Vagina (tissue), 2 donors: ENCODE measurements at places on chromosomes 4 and X. TPM values are rescaled to one million over a fixed set of nuclear protein-coding genes. Genes with fewer than 3 reads are reported as not detected.
A peak's percentile ranks its signal among the peaks of the same experiment; 100 is the strongest.

- H3K27me3 ChIP-seq, result no peaks in the 10 kb centered on the region
- H3K36me3 ChIP-seq, result no peaks in the 10 kb centered on the region
- H3K27ac ChIP-seq, result no peak overlapping the region
- H3K4me3 ChIP-seq, result no peak overlapping the region
- H3K4me1 ChIP-seq, result no peaks in the 10 kb centered on the region
Measured at GRCh38 chr4:141455651-141456050, 180.7 kb upstream of the IL15 start.

- H3K27me3 ChIP-seq, result no peaks in the 10 kb centered on the region
- no peaks in the 10 kb centered on the region for H3K36me3 ChIP-seq
- no peak for DNase-seq
Measured at GRCh38 chr4:71663780-71664179, 120.1 kb downstream of the GC start.

DNA sequence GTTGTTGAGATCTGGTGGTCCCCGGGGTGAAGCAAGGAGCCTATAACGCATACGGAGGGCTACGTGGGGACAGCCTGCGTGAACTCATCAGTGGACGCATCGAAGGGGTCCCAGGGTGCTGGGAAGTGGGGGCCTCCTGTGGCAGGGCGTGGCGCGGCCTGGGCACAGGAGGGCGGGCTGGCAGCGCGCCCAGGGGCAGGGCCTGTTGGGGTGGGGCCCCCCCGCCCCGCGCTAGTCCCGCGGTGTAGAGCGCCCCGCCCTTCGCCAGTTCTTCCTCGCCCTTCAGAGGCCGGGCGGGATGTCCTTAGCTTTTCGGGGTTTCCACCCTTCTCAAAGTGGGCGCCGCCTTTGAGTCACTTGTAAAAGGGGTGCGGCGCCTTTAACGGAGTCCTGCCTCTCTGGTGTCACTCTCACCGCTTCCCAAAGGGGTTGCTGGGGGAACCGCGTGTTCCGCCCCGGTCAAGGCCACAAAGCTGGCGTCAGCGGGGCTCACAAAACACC lies 632 bp downstream of the PLP2 start:
- H3K27me3 ChIP-seq, result no peaks in the 10 kb centered on the region
- H3K36me3 ChIP-seq, result no peaks in the 10 kb centered on the region
- H3K4me1 ChIP-seq, result peaks cover 12% of the 10 kb centered on the region
- peak overlapping the region; percentile 73 for H3K4me3 ChIP-seq
- H3K27ac ChIP-seq, result peak overlapping the region; percentile 90
- DNase-seq, result no peak

GRCh38 chrX:46408553-46409407 lies 136.4 kb downstream of the ZNF674 start:
- H3K36me3 ChIP-seq, result no peaks in the 10 kb centered on the region
- no peak overlapping the region for H3K27ac ChIP-seq
- DNase-seq, result no peak
- no peaks in the 10 kb centered on the region for H3K27me3 ChIP-seq
- no peak overlapping the region for H3K4me3 ChIP-seq

DNA sequence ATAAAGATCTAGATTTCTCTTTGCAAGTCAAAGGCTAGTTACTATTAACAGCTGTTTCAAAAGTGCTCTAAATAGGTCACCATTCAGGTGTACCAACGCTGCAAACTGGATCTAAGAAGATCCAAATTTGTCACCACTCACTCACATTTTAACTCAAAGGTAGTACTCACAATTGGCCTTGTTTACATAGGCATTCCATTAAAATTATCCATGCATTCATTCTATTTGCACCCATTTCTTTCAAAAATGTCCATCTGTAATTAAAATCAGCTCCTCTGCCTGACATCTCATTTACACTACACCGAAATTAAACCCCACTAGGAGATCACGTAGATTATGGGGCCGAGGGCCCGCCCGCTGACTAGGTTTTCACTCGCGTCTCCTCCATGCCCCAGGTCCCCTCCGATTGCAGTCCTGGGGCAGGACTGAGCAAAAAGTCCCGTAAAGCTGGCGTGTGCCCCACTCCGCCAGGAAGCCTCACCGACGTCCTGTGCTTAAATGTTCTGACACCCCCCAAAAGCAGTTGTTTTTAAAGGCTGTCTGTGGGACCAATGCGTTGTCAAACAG lies 1.3 kb upstream of the ING2 start:
- no peaks in the 10 kb centered on the region for H3K27me3 ChIP-seq
- DNase-seq, result no peak
- H3K27ac ChIP-seq, result peak overlapping the region; percentile 98

GRCh38 chr4:15771216-15772058 lies 6.7 kb upstream of the CD38 start:
- no peaks in the 10 kb centered on the region for H3K27me3 ChIP-seq
- DNase-seq, result no peak
- no peaks in the 10 kb centered on the region for H3K36me3 ChIP-seq
- H3K4me3 ChIP-seq, result no peak overlapping the region

DNA sequence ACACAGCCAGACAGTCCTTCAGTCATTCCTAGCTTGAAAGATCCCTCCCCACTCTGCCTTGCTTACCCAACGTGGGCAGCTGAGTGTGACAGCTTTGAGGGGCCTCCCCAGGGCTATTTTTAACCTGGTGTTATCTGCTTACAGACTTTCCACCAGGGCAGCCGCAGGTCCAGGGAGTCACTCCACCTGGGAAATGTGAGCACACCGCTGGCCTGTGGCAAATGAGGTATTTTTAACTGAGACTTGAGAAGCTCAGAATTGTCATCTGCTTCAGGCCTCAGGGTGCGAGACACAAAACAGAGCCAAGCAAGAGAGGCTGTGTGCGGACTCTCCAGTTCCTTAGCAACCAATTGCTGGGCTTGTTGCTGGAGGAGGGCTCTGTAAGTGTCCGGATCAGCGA lies 13.0 kb downstream of the CORIN start:
- no peak overlapping the region for H3K27ac ChIP-seq
- no peak overlapping the region for H3K4me3 ChIP-seq
- H3K4me1 ChIP-seq, result no peaks in the 10 kb centered on the region
- DNase-seq, result no peak
- H3K27me3 ChIP-seq, result no peaks in the 10 kb centered on the region

- no peak for DNase-seq
- peaks cover 9% of the 10 kb centered on the region for H3K4me1 ChIP-seq
- no peaks in the 10 kb centered on the region for H3K27me3 ChIP-seq
- no peak overlapping the region for H3K4me3 ChIP-seq
- H3K27ac ChIP-seq, result no peak overlapping the region
Measured at GRCh38 chr4:8409264-8410065, 31.1 kb downstream of the ACOX3 start.

DNA sequence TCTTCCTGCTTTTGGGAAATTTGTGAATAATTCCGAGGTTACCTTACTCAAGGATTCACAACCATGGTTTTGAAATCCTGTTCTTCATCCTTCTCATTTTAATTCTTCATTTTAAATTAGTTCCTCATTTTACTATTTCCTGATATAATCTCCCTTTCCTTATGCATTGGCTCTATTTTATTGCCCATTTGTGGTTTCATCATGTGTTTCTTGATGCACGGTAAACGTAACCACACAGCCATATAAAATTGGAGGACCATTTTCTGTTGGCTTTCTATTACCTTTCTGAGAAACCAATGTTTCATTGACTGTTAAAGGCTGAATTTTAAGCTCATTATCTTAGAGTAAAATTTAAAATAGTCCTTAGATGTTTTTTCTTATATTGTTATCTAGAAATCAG lies 100.3 kb upstream of the NDST4 start:
- no peak overlapping the region for H3K4me3 ChIP-seq
- H3K27ac ChIP-seq, result no peak overlapping the region
- H3K27me3 ChIP-seq, result no peaks in the 10 kb centered on the region

DNA sequence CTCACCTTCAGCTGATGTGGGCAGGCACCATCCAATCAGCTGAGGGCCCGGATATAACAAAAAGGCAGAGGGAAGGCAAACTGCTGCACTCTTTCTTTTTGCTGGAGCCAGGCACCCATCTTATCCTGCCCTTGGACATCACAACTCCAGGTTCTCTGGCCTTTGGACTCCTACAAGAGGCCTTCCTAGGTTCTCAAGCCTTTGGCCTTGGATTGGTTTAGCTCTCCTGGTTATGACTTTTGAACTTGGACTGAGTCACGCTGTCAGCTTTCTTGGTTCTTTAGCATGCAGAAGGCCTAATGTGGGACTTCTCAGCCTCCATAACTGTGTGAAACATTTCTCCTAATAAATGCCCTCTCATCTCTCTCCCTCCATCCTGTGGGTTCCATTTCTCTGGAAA lies 23.0 kb upstream of the N4BP2 start:
- H3K4me1 ChIP-seq, result no peaks in the 10 kb centered on the region
- H3K27me3 ChIP-seq, result no peaks in the 10 kb centered on the region
- H3K4me3 ChIP-seq, result no peak overlapping the region
- H3K36me3 ChIP-seq, result no peaks in the 10 kb centered on the region
- no peak overlapping the region for H3K27ac ChIP-seq
- DNase-seq, result no peak

DNA sequence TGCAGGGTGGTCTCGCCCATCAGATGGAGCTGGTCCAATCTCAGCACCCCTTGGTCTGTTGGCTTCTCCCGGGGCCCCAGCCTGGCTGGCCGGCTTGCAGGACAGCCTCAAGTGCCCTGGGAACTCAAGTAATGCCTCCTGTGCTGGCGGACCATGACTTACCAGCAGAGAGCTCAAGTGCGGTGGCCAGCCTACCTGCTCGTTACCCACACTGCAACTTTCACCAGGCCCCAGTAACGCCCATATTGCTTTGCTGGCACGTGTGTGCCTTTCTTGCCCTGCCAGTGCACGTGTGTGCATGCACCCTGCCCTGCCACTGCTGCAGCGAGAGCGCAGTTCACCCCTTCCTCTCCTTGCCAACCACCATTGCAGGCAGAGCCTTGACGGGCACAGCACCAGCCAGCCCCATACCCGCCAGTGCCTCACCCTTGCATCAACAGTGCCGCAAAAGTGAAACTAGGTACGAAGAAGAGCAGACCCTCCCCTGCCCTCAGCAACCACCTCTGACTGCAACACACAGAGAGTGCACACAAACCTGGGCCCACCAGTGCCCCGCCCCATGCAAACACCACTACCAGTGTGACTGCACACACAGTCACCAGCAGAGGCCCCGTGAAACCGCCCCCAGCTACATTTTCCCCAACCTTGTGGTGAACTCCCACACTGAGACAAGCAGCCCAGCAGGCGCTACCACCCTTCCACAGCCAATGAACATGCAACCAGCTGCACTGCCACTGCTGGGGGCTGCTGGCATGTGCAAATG lies 88.9 kb upstream of the POU3F4 start:
- H3K4me3 ChIP-seq, result no peak overlapping the region
- H3K27me3 ChIP-seq, result no peaks in the 10 kb centered on the region
- no peaks in the 10 kb centered on the region for H3K4me1 ChIP-seq
- no peak overlapping the region for H3K27ac ChIP-seq
- no peaks in the 10 kb centered on the region for H3K36me3 ChIP-seq

DNA sequence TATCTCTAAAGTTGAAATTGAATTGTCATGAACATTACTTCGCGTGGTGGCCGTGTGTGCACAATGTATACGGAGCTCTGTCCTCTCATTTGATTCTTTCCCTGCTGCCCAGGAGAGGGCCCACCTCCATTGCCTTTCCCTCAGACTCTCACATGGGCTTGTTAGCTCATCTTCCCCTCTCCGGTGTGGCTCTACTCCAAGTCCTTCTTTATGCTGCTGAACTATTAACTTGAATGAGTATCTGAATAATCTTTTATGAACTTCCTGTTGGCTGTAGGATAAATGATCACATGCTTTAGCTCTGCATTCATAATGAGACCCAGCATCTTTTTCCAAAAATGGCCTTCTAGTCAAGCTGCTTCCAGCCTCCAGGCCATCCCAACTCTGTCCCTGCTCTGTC lies 68.8 kb upstream of the CLNK start:
- DNase-seq, result no peak
- H3K4me1 ChIP-seq, result no peaks in the 10 kb centered on the region
- no peak overlapping the region for H3K4me3 ChIP-seq
- no peaks in the 10 kb centered on the region for H3K36me3 ChIP-seq

GRCh38 chr4:52933738-52934137 lies 71.6 kb downstream of the RASL11B start:
- H3K27ac ChIP-seq, result no peak overlapping the region
- no peaks in the 10 kb centered on the region for H3K27me3 ChIP-seq
- H3K4me1 ChIP-seq, result no peaks in the 10 kb centered on the region
- no peak overlapping the region for H3K4me3 ChIP-seq

DNA sequence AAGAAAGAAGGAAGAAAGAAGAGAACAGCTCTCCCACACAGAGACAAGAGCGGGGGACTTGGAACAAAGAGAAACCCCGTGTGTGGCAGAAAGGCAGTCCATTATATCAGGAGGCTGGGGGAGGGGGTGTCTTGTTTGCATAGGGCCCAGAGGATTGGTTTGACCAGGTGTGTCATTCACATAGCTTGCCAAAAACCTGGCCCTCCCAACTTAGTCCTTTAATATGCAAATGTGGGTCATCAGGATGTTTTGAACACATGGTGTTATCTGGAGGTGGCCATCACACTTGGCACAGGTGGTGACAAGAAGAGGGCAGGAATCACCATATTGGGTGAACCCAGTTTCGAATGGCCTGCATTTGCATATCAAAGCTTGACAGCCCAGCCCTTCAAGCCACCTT lies 111.7 kb downstream of the LINC00632 start:
- H3K27me3 ChIP-seq, result no peaks in the 10 kb centered on the region
- H3K4me1 ChIP-seq, result no peaks in the 10 kb centered on the region
- no peak overlapping the region for H3K27ac ChIP-seq

DNA sequence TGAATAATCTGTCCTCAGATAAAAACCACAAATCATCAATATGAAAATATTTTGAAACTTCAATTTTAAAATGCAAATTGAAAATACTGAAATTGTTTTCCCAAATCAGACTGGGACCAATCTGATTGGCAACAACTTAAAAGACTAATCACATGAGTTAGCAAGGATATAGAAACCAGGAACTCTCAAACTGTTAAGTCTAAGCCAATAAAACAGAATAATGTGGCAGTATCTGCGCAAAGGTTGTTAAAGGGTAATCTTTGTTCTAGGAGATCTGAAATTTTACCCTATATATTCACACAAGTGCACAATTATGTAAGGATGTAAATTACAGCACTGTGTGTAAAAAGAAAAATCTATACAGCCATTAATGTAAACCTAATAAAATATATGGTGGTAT lies 29.7 kb downstream of the EIF4E start:
- H3K4me3 ChIP-seq, result no peak overlapping the region
- H3K36me3 ChIP-seq, result peaks cover 18% of the 10 kb centered on the region
- no peaks in the 10 kb centered on the region for H3K27me3 ChIP-seq
- no peak overlapping the region for H3K27ac ChIP-seq
- H3K4me1 ChIP-seq, result no peaks in the 10 kb centered on the region

GRCh38 chrX:129759576-129760061 lies 20.1 kb upstream of the SASH3 start:
- no peaks in the 10 kb centered on the region for H3K36me3 ChIP-seq
- H3K4me1 ChIP-seq, result no peaks in the 10 kb centered on the region
- no peak overlapping the region for H3K4me3 ChIP-seq
- H3K27me3 ChIP-seq, result no peaks in the 10 kb centered on the region
- peak overlapping the region; percentile 18 for H3K27ac ChIP-seq
- DNase-seq, result no peak

The GDPD2 gene
- not detected for total RNA-seq

The CYBB gene
- 6.9 TPM for total RNA-seq

The ZNF157 gene
- total RNA-seq, result not detected

The NCAPG gene
- 1.5 TPM for total RNA-seq

The FAM53A gene
- total RNA-seq, result 13.8 TPM

The NHSL2 gene
- 12.3 TPM for total RNA-seq

The SPP1 gene
- total RNA-seq, result 11.8 TPM

The EIF2S3 gene
- 121 TPM for total RNA-seq

The DRD5 gene
- total RNA-seq, result not detected

The ERCC6L gene
- 0.74 TPM for total RNA-seq

The DCAF4L1 gene
- not detected for total RNA-seq
